ENCODE measurements at places on chromosomes 3 and 15.

GRCh38 chr3:156978481-156978961 lies 152.4 kb downstream of the LEKR1 start:
- DNase-seq = no peak

DNA sequence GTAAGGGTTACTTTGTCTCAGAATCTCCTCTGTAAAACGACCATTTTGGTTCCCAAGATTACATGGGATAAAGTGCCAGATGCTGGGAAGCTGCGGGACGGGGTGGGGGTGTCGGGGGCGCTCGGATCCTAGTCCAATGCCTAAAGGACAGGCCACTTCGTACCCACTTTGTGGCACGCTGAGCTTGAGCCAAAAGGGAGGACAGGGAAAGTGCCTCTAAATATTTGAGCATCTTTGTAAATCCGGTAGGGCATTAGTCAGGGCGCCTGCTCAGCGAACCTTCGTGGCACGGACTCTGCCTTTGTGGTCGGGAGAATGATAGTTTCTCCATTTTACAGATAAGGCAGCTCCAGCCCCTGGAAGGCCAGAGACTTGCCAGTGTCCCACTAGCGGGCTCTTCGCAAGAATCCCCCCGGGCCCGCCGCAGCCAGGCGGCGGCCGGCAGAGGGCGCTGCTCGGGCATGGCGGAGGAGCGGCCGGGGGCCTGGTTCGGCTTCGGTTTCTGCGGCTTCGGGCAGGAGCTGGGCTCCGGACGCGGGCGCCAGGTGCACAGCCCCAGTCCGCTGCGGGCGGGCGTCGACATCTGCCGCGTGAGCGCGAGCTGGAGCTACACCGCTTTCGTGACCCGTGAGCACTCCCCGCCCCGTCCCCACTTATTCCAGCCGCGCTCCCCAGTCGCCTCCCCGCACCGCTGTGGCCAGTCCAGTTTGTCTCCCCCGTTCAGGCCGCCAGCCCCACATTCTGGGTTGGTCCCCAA lies 1.8 kb downstream of the RCCD1 start:
- DNase-seq = no peak

- no peak for DNase-seq
Measured at GRCh38 chr3:48739617-48739954, 22.6 kb upstream of the IP6K2 start.

- no peak for DNase-seq
Measured at GRCh38 chr15:47374222-47374621, 343.1 kb upstream of the SEMA6D start.

DNA sequence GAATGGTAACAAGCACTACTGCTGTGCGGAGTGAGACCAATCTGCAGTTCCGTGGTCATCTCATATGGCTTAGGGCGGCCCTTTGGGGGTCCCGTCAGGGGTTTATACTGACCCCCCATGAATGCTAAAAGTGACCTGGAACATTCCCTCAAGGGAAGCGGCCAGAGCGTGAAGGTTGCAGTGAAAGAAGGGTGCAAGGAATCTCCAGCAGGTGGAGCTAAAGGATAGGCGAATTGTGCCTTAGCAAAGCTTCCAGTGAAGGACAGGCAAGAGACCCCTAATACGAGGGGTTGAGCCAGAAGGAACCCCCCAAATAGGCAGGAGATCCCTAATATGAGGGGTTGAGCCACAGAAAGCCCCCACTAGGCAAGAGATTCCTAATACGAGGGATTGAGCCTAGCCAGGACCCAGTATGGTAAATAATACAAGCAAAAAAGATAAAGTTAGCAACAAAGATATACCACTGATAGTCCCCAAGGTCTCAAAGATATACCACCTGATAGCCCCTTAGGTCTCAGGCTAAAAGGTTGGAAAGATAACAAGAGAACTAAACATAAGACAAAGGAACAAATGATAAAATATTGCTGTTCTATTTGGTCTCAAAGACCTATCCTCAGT lies 32.8 kb downstream of the ZNF589 start:
- peak; percentile 42 for DNase-seq

DNA sequence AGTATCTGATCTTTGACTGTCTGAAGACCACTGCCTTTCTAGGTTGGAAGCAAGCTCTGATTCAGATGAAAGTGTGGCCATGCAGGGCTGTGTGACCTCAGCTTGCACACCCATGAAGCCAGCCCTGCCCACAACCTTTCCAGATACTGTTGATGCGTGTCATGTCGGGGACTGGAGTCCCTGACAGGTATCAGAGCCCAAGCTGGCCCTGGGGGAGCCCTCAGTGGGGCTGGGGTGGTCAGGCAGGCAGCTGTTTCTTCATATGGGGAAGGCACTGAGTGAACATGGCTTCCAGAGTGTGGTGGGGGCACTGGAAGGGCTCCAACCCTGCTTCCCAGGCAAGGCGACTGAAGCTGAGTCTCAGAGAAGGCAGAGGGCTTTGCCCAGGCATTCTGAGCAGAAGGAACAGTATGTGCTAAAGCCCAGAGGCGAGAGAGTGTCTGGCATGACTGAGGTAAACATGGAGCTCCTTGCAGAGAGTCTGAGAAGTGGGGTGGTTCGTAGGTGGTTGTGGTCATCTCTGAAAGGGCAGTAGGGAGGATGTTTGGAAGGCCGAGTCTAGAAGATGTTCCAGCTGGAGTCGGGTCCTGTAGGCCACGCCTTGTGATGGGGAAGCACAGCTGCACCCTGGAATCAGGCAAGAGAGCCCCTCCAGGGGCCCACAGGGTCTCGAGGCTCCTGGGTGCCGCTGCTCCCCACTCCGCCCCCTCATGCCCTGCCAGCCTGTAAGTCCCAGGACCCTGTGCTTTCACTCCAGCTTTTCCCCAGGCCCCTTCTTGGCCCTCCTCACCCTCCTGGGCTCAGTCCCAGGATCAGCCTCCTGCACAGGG lies 122.2 kb downstream of the EEFSEC start:
- DNase-seq = no peak

GRCh38 chr3:194756791-194757325 lies 71.2 kb downstream of the FAM43A start:
- DNase-seq = no peak

- no peak for DNase-seq
Measured at GRCh38 chr3:10259798-10260197, 11.5 kb downstream of the TATDN2 start.

DNA sequence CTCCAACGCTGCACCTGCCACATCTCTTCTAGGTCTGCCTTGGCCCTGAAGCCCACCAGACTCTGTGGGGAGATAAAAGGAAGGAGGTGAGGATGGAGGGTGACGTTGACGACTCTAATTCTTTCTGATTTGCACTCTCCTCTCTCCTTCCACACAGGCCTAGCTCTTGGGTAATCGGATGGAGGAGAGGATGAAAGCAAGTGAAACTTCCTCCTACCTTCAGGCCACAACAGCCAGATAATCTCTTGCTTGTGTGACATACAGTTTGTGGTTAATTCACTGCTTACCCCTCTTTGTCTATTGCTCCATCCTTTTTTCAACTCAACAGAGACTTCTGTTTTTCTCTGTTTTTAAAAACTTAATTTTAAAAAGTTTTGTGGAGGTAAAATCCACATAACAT lies 208.1 kb downstream of the SV2B start:
- no peak for DNase-seq

DNA sequence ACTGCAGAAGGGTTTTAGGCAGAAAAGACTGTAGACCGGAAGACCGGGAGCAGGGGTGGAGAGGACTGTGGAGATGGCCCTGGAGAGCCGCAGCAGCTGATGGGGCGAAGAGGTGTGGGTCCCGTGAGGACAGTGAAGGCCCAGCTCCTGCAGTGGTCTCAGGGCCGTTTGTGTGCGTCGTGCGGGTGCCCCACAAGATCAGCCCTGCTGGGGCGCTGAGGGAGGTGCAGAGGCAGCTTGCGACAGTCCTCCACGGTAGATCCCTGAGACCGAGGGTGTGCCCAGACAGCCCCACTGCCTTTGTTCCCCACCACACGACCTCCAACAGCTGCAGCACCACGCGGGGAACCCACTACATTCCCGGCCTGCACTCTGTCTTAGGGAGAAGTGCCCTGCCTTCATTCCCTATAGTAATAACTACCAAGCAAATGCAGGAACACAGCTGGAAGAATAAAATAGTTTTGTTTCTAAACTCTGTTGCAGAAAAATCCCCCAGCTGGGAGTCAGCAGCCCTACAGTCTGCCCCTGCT lies 19.0 kb upstream of the CRABP1 start:
- DNase-seq = no peak

- DNase-seq = no peak
Measured at GRCh38 chr3:183879243-183879642, 5.4 kb downstream of the PARL start.

GRCh38 chr3:31132132-31132769 lies 237.8 kb upstream of the GADL1 start:
- peak; percentile 44 for DNase-seq

- DNase-seq = peak; percentile 56
Measured at GRCh38 chr3:125023833-125024555, 31.8 kb downstream of the HEG1 start.

DNA sequence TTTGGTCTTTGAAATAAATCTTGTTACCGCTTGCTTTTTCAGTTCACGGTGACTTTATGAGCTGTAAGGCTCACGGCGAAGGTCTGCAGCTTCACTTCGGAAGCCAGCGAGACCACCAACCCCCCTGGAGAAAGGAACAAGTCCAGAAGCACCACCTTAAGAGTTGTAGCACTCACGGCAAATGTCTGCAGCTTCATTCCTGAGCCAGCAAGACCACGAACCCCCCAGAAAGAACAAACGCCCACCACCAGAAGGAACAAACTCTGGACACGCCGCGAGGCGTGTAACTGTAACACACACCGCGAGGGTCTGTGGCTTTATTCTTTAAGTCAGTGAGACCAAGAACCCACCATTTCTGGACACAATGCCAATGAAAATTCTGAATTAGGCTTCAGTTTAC lies 28.8 kb downstream of the GOLGA6A start:
- no peak for DNase-seq

- peak; percentile 50 for DNase-seq
Measured at GRCh38 chr3:102092617-102093466, 243.5 kb downstream of the NFKBIZ start.

GRCh38 chr15:44711743-44712345 lies 527 bp downstream of the B2M start:
- peak; percentile 40 for DNase-seq

GRCh38 chr3:5035113-5035512 lies 55.9 kb downstream of the BHLHE40 start:
- no peak for DNase-seq

- DNase-seq = peak; percentile 83
Measured at GRCh38 chr15:97036301-97036700, 705.8 kb downstream of the NR2F2 start.

DNA sequence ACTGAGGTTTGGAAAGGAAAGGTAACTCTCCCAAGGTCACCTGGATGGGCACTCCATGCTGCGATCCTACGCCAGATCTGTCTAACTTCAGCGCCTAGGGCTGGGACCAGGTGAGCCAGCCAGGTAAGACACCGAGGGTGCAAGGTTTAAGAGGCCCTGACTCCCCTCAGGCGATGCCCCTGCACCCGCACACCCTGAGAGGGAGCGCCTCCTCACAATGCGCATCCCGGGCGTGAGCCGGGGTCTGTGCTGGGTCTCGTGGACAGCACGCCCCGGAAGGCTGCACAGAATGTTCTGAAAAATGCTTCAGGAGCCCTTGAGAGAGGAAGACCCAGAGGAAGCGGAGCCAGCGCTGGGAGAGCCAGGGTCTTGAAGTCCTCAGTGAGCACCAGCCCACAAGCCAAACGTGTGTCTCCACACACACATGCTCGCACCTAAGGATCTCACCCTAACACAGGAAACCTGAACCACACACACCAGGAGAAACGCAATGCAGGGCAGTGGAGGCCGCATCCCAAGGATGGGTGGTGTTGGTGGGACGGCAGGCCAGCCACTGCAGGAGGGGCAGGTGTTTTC lies 142.0 kb downstream of the ADAMTS17 start:
- no peak for DNase-seq
